Kidney (tissue), 22 donors: ENCODE measurements at places on chromosomes 7 and 10.
A peak's percentile ranks its signal among the peaks of the same experiment; 100 is the strongest.

- DNase-seq = no peak
These were observed 22.4 kb upstream of the ZNF862 start for GRCh38 chr7:149815661-149816266.

GRCh38 chr7:24812305-24812945 is 55.2 kb upstream of the GSDME start:
- DNase-seq = peak; percentile 60

- DNase-seq = no peak
These were observed 2.5 kb downstream of the ADAP1 start for GRCh38 chr7:951881-952547.

- DNase-seq = no peak
These were observed 9.4 kb upstream of the PPIA start for GRCh38 chr7:44787041-44787440.

GRCh38 chr10:29617880-29618340 is 16.9 kb downstream of the SVIL start:
- DNase-seq = peak; percentile 82

- no peak for DNase-seq
These were observed 92.4 kb downstream of the TMEM106B start for GRCh38 chr7:12303495-12303894.

DNA sequence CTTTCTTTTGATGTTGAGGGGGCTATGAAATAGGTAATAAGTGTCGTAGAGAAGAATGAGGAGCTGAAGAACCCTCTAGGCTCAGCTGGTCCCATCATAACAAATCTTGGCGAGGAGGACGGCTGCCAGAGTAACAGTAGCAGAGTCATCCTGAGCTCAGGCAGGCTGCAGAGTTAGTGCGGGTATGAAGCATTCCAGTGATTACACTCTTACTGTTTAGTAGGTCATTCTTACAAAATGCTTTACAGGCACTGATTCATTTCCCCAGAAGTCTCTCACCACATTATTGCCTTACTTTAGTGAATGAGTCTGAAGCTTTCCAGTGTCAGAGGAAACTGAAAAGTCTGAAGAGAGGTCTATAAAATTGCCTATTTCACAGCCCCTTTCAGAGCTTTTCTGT is 43.9 kb upstream of the GPR158 start:
- DNase-seq = no peak

GRCh38 chr10:75955973-75956502 is 524.6 kb downstream of the LRMDA start:
- DNase-seq = no peak

DNA sequence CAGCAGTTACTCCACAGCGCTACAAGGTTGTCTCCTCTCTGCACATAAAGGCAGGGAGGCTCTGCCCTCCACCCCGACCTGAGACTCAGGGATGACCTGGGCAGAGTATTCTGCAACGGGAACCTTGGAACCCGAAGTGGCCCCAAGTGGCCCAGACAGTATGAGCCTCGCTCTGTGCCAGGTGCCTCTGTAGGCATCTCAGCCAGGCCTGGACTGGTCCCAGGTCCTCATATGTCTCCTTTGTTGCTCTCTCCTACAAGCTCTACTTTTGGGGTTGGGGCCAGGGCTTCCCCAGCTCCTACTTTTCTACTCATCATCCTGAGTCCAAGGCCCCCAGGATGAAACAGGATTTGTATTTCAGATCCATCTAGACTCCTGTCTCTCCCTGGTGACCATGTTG is 241.5 kb upstream of the PRSS1 start:
- no peak for DNase-seq

DNA sequence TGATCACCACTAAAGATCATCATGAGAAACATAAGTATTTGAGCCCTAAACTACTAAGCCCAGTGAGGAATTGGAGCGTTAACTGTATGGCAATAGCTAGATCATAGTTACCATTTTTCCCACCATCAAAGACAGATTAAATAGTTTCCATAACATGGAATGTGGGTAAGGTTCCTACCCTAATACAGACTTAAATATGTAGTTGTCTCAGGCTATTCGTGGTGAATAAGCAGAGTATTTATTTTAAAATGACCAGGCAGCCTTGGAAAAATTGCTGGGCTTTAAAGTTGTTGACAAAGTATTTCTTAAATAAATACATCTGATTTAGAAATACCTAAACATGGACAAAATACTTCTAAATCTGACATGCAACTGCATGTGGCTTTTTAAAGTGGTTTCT is 106.8 kb downstream of the NT5C2 start:
- DNase-seq = no peak

- DNase-seq = peak; percentile 29
These were observed 38.3 kb upstream of the PPP2R2D start for GRCh38 chr10:131862548-131862947.

- DNase-seq = peak; percentile 77
These were observed 30.0 kb downstream of the NET1 start for GRCh38 chr10:5442065-5442989.

- DNase-seq = no peak
These were observed 23.7 kb upstream of the MRC1 start for GRCh38 chr10:17785276-17785930.

DNA sequence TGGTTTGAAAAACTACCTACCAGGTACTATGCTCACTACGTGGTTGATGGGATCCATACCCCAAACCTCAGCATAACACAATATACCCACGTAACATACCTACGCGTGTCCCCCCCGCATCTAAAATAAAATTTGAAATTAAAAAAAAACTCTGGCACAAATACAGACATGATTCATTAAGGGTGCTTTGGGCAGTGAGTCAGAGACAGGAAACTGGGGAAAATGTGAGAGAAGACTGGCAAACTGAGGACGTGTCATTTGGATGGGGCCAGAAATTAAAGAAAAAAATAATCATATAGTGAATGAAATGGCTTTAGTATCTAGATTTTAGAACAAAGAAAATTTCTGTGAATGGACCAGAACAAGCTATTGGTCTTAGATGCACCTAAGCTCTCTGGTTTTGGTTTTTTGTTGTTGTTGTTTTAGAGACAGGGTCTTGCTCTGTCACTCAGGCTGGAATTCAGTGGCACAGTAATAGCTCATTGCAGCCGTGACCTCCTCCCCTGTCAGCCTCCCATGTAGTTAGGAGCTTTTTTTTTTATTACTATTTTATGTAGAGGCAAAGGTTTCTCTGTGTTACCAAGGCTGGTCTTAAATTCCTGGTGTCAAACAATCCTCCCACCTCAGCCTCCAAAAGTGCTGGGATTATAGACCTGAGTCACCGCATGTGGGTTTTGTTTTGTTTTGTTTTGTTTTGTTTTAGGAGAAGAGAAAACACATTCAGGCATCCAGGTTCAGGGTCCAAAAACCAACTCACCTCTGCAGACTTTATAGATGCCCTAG is 5.9 kb upstream of the PRSS58 start:
- DNase-seq = no peak

- no peak for DNase-seq
These were observed 738 bp downstream of the ETV1 start for GRCh38 chr7:13988731-13989125.

GRCh38 chr7:38682606-38683005 is 51.4 kb upstream of the AMPH start:
- DNase-seq = no peak

DNA sequence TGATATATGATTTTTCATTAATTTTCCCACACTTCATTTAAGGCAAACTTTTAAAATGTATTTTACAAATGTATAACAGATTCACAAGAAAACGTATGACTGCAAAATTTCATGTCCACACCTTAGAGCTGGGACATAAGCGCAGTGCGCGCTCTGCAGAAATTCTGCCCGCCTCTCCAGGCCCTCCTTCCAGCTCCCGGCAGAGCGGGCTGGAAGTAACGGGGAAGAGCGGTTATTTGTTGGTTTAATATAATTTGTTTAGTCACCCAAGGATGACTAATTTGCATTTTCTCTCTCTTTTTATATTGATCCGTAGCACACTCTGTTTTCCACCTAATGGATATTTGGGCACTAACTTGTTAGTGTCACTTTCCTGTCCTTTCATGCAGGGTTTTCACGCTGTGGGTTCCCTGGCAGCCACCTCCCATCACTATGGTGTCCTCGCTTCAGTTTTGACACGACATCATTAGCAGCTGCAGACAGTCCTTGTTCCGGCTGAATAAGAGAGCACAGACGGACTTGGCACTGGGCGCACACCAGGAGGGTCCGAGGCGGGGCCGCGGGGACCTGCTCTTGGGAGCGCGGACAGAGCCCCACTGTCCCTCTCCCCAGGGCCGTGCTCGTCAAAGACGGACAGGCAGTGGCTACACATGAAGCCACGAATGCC is 129.2 kb upstream of the SEC61G start:
- DNase-seq = no peak

DNA sequence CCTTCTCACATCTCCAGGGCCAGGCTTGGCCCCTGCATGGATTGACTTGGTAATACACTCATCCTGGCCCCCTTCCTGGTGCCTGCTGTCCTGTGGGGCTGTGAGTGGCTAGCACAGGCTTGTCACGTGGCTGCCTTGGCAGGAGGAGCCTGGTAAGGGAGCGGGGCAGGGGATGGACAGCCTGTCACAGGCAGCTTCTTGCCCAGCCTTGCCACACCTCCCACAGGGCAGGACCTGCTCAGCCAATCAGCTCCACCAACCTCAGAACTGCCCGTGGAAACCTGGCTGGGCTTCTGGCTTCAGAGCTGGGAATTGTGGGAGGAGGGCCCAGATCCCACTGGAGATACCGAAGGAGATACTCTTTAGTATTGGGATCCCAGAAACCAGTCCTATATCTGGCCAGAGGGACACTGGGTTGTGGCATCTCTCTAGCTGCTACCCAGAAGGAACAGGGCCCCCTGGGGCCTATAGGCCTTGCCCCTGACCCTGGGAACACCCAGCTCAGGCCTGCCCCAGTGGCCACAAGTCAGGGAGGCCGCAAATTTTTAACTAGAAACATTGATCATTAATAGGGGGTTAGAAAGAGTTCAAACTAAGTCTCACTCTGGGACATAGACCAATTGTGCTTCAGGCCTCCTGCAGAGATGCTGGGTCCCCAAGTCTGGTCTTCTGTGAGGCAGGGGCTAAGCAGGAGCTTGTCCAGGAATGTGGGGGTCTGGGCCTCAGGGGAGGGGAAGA is at the start of gene HOGA1:
HOGA1 (plus strand) TSS at position 330 of the 738 bp plus-strand sequence; CDS start at position 645, 315 bp downstream.
- peak; percentile 88 for DNase-seq

DNA sequence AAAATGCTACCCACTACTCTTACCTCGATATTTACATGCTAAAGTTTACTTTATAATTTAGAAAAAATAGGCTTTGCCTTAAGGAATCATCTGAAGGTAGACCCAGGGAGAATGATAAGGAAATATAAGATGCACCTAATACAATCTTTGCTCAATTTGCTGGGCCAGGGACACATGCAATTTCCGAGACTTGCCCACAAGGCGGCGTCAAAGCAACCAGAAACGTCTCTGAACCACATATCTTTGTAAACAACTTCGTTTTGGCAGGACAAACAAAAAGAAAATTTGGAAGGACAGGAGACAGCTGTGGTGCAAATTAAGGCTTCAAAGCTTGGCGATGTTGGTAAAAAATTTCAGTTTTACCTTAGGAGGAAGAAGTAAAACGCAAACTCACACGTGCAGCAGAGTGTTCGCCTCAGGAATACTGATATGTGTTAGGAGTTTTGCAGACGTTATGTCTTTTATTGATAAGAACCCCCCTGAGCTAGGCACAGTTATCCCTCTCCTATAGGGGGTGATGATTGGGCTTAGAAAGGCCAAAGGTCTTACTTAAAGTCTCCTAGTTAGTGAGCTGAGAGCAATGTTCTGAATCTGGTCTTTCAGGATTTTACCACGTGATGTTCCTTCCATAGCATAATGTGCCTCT is 134.3 kb downstream of the PRKCQ start:
- DNase-seq = peak; percentile 75

GRCh38 chr10:35639728-35640401 is 2.2 kb downstream of the FZD8 start:
- peak; percentile 85 for DNase-seq

DNA sequence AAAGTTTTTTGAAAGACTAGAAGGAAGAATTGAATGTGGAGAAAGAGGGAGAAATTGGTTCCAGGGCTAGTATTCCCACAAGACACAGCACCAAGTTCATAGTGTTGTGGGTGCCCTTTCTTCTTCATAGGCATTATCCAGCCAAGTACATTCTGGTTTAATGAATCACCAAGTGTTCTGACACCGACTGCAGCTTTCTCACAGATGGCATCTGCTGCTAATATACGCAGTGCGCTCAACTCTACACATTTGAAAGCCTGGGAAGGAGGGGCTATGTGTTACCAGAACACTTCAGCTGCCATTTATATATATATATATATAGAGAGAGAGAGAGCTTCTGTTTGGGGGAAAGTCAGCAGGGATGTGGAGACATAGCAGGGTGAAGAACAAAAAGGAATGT is 1168.4 kb downstream of the GATA3 start:
- no peak for DNase-seq

DNA sequence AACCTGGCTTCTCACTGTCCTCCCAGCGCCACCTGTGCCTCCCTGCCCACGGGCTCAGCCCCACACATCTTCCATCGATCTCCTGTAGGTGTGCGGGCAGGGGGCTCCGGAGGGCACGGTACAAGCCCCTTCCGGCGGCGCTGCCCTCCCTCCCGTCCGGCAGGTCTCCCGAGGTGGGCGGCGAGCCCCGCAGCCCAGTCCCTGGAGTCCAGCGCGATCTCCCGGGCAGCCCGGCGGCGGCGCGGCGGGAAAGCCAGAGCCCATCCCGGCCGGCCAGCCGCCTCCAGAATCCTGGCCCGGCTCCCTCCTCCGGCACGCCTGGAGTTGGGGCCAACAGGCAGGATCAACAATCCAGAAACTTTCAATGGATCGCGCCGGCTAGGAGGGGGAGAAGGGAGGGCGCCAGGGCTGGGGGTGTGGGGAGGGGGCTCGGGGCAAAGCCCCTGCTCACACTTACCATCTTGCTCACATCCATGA is 100.1 kb downstream of the HIP1 start:
- DNase-seq = peak; percentile 82

DNA sequence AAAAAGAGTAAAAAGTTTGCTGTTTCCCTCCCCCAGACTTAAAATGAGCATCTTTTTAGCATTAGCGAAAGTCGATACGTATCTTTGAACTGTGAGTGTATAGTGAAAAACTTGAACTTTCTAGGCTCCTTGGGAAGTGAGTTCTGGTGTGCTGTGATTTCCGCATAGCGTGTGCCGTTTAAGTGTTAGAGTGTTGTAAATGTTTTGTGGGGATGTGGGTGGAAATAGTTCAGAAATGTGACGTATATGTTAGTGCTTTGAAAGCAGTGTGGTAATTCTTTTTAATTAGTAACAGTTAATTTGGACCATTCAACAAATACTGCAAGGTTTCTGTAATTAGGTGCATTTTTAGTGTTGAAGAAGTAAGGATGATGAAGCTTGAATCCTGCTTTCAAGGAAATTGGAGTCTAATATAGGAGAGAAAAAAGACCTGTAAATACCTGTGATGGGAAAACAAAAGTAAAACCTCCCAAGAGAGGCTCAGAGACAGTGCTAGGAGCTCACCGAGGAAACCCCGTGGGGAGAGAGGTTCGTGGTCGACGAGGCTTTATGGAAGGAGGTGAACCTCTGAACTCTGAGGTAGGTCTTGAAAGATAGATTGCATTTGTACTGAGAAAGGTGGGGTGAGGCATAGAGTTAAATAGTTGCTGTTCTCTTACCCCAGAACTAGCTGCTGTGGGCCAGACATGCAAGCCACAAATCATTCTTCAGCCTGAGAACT is 40.8 kb downstream of the RBM33 start:
- no peak for DNase-seq
